ENCODE measurements at places on chromosomes 16 and 17. TPM values are rescaled to one million over a fixed set of nuclear protein-coding genes. Genes with fewer than 3 reads are reported as not detected.

POLR3E gene
- total RNA-seq, result 33.6 TPM

JPT1 gene
- 19.7 TPM for total RNA-seq

FBXW10 gene
- total RNA-seq, result 0.08 TPM

OR1A1 gene
- total RNA-seq, result not detected

TLCD1 gene
- 3.7 TPM for total RNA-seq

GNAO1 gene
- 65.3 TPM for total RNA-seq

PTX4 gene
- total RNA-seq, result not detected

SULT1A2 gene
- total RNA-seq, result 1.3 TPM

MVP gene
- 82.4 TPM for total RNA-seq

KIFC3 gene
- 55.4 TPM for total RNA-seq

TBX2 gene
- total RNA-seq, result 17.0 TPM

RAB40C gene
- 9.9 TPM for total RNA-seq

ARL17B gene
- 19.1 TPM for total RNA-seq

NPIPB4 gene
- 37.3 TPM for total RNA-seq

RAB40B gene
- total RNA-seq, result 16.7 TPM

HOXB3 gene
- 2.8 TPM for total RNA-seq

CCL16 gene
- 0.27 TPM for total RNA-seq

CDH5 gene
- 80.0 TPM for total RNA-seq

CES5A gene
- total RNA-seq, result 0.26 TPM

SLC47A1 gene
- total RNA-seq, result 1.4 TPM

PDIA2 gene
- total RNA-seq, result 2.4 TPM

KRTAP4-5 gene
- total RNA-seq, result not detected

EVPLL gene
- not detected for total RNA-seq

TNK1 gene
- 2.1 TPM for total RNA-seq

CCDC144A gene
- 3.4 TPM for total RNA-seq

MYH10 gene
- total RNA-seq, result 52.9 TPM

REXO5 gene
- 3.5 TPM for total RNA-seq

CDRT4 gene
- 4.9 TPM for total RNA-seq

GP1BA gene
- 0.15 TPM for total RNA-seq

PDPK1 gene
- total RNA-seq, result 39.4 TPM

PIMREG gene
- not detected for total RNA-seq

CLEC18A gene
- total RNA-seq, result 0.24 TPM

SMIM5 gene
- total RNA-seq, result 8.6 TPM

CCDC47 gene
- total RNA-seq, result 88.9 TPM

CALB2 gene
- total RNA-seq, result 30.8 TPM

STH gene
- not detected for total RNA-seq

ATP2A1 gene
- total RNA-seq, result 0.37 TPM

TMEM88 gene
- 33.6 TPM for total RNA-seq

TM4SF5 gene
- not detected for total RNA-seq

KSR1 gene
- total RNA-seq, result 23.8 TPM

TGFB1I1 gene
- 33.2 TPM for total RNA-seq

MFSD6L gene
- total RNA-seq, result not detected

ZFPM1 gene
- total RNA-seq, result 7.0 TPM

PSKH1 gene
- 27.3 TPM for total RNA-seq

ZNF385C gene
- 0.13 TPM for total RNA-seq

CYLD gene
- 26.7 TPM for total RNA-seq

ADGRG1 gene
- 22.9 TPM for total RNA-seq

DOC2A gene
- 0.63 TPM for total RNA-seq

HOXB6 gene
- total RNA-seq, result 0.63 TPM

SMPD3 gene
- total RNA-seq, result 2.2 TPM

FMNL1 gene
- total RNA-seq, result 18.6 TPM

PRDM7 gene
- not detected for total RNA-seq

SDR42E2 gene
- total RNA-seq, result not detected

SCGB1C2 gene
- total RNA-seq, result not detected

KLHL10 gene
- total RNA-seq, result 0.32 TPM

FOXL1 gene
- total RNA-seq, result 1.4 TPM

SSTR5 gene
- total RNA-seq, result 1.3 TPM

STX1B gene
- 1.1 TPM for total RNA-seq

MYH8 gene
- total RNA-seq, result not detected
